ENCODE measurements at places on chromosomes 3 and 15.

- no peak for DNase-seq
Measured at GRCh38 chr3:171204942-171205341, 178.4 kb upstream of the SLC2A2 start.

DNA sequence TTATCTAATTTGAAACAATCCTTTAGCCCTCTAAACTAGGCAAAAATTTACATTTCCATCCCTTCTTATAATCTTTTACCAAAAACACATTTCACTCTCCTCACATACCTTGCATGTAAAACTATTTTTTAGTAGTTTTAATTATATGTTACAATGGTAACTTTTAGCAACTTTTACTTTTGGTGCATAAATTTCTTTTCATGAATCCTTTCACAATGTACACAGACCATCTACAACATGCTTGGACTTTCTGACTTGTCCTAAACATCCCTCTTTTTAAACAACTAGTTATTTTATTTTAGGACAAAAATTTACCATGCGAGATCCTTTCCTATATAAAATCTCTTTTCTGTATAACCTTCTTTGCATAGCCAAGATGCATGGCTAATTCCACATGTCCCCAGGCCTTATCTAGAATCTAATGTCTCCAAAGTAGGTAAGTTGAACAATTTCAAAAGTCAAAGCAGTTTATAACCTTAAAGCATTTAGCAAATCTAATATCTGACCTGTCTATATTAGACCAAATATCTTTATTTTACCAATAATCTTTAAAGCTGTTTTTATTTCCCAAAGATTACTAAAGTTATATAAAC, 14.4 kb upstream of the ALDH1L1 start:
- DNase-seq = no peak

DNA sequence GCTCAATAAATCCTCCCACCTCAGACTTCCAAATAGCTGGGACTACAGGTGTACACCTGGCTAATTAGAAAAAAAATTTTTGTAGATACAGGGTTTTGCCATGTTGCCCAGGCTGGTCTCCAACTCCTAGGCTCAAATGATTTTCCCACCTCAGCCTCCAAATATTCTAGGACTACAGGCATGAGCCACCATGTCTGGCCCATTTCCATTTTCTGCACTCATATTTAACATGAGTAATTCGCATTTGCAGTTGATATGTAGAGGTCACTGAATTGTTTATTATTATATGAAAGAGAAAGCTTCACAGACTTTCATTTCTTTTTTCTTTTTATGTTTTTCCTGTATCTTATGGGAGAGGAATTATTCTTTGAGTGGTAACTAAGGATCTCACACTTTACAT, 492.7 kb downstream of the CNTN3 start:
- DNase-seq = no peak

- no peak for DNase-seq
Measured at GRCh38 chr3:155912579-155913190, 42.2 kb downstream of the GMPS start.

GRCh38 chr3:78919021-78919755, 848.6 kb downstream of the ROBO1 start:
- peak; percentile 52 for DNase-seq

- DNase-seq = no peak
Measured at GRCh38 chr3:17554078-17554477, 188.4 kb downstream of the TBC1D5 start.

DNA sequence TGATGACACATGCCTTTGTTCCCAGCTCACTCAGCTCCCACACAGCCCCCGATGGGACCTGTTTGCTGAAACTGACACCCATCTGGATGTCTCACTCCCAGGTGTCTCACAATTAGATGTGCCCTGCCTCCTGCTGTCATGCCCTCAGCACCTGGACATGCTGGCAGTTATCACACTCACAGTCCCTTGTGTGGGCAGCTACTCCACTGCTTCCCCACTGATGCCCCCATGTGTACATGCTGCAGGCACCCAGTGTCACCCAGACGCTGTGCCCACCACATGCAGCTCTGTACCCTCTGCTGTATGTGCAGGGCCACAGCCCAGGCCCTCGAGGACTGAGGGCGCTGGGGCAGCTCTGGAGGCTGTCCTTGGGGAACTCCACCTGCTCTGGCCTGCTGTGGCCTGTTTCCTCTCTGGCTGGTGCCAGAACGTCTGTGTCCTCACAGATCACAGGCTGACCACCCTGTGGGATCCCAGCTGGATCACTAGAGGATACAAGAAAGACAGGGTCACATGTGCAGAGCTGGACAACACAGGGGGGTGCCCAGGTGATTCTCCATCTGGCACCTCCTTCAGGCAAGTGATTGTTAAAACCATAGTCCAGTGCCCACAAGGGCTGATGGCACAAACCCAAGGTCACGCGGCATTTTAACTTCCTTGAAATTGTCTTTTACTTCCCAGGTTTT, 14.0 kb downstream of the C3orf22 start:
- DNase-seq = no peak

DNA sequence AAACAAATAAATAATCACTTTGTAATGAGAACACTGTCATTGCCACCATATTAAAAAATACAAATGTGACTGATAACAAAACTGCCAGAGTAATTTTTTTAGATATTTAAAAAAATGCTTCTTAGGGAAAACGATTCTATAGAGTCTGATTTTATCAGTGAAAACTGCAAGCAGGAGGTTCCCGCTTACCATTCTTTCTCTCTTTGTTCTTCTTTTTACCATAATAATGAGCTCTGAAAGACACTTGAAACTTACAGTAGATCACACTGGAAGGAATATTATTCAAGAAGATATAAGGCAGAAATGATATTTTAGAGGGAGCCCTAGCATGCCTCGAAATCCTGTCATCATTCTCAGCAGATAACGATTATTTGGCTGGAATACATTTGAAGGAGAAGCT, 701.3 kb downstream of the ROBO1 start:
- no peak for DNase-seq

GRCh38 chr15:36784098-36784670, 204.8 kb downstream of the CDIN1 start:
- DNase-seq = no peak

- no peak for DNase-seq
Measured at GRCh38 chr3:64110071-64110470, 86.8 kb upstream of the PSMD6 start.

DNA sequence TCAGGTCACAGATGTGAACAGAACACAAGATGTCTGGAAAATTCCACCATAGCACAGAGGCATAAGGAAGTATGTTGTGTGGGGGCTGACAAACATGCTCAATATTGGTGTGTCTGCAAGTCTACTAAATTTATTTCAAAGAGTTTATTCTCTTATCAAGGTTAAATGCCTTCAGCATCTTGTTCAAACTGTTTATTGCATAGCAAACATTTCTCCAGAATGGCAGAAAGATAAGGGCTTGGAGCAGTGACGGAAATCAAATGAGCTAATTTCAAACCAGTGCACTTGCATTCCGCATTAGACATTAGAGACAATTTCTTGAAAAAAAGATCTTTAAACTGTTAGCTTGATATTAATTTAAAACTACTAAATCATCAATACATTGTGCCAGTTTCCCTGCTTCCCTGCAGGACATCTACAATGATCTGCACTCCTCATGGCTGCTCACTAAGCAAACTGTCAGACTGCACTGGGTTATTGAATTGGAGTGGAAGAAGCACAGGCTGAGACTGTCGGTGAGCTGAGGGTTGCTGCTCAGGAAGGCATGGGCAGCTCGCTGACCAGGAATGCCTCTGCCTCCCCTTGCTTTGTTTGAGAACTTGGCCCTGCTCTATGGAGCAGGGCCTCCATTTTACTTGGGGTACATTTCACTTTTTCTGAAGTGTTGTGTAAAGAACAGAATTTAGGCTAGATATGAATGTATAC, 89.4 kb downstream of the KCNAB1 start:
- DNase-seq = no peak

DNA sequence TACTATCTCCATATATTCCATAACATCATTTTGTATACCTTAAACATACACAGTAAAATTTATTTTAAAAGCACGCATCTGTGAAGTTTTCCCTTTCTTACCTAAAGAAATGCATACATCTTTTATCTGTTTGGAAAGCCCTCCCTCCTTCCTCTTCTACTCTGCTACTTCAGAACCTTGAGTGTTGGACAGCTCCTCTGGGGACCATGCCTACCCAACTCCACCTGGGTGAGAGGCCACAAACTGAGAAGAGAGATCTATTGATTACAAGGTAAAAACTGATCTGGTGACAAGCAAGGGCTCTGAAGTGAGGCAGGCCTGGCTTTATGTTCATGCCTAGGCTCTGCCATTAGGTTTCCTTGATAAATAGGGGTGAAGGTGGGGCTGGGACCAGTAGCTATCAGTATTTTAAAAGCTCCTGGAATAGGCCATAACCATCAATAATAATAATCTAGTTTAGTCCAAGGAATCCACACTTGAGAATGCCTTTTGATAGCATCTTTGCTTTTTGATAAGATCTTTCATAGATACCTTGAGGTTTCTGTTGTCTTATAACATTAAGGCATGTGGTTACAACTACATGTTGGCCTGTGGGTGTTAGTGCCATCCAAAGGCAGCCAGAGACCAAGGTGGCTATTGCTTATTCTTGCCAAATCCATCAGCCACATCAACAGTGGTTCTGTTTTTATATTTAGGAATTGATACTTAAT, 148.8 kb downstream of the KCNMB2 start:
- DNase-seq = no peak

GRCh38 chr3:101095693-101096430, 102.6 kb upstream of the ABI3BP start:
- DNase-seq = no peak

DNA sequence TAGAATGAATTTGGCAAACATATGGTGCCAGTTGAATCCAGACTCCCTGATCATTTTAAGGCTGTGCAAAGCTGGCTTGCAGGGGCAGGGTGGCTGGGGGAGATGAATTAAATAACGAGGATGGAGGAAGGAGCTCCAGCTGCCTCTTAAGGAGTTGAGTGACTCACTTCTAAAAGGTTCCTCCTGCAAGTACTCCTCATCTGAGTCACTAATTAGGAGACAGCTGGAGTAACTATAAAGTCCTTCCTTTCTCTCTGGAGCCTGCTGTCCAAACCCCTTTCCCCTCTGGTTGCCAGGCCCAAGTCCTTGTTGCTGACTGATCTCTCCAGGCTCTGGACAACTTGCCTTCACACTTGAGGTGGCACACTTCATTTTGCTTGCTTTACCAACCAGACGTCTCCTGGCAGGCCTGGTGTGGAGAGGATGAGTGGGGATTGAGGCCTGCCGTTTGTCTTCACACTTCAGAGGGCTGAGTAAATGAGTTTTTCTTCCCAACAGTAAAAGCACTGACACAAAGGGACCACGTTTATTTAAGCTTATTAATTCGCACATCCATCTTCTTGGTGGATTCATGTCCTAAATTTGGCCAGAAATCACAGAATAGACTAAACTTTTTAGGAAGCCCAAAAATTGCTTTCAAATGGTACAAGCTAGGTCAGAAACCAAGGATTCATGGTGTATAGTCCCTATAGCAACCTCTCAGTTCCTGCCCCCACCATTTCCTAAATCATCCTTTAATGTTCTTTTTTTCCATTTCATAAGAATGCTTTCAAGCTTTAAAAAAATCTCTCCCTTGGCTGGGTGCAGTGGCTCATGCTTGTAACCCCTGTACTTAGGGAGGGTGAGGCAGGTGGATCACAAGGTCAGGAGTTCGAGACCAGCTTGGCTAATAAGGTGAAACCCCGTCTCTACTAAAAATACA, 90.5 kb upstream of the MYRIP start:
- DNase-seq = peak; percentile 15

GRCh38 chr3:105277656-105278055, 89.1 kb upstream of the ALCAM start:
- DNase-seq = no peak

- no peak for DNase-seq
Measured at GRCh38 chr3:195207731-195208130, 63.2 kb downstream of the XXYLT1 start.

DNA sequence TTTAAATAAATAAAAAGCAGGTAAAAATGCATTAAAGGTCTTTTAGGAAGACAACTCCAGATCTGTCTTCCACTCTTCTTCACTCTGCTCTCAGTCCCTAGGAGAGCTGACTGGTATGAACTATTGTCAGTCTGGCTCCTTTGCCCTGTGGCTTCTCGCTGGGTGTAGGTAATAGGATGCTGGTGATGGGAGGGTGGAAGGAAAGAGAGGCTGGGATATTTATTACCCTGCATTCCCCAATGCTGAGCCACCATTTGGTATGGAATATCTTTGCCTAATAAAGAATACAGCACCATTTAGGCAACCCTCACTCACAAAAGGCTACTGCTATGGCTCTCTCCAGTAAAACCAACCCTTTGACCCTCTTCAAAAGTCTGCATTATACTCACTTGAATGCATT, 326.9 kb downstream of the CNTN3 start:
- no peak for DNase-seq

DNA sequence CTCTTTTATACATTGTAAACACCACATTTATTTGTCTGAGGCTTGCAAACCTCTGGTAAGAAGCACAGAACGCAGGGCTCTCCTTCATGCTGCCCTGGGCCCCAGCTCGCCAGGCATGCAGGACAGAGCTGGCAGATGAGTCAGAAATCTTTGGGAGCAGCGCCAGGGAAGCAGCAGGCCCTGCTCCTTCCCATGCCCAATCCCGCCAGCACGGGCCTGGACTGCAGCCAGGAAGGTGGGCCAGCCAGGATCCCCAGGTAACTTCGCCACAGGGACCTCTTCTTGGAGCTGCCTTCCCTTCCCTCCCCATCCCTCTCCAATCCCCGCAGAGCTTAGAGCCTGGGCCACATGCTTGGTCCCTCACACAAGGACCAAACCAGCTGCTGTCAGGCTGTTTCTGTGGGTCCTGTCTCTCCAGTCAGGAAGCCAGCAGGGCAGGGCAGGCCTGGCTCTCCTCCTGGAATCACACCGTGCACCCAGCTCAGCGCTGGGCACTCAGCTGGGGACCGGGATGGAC, 8.8 kb downstream of the STOML1 start:
- no peak for DNase-seq

GRCh38 chr15:82051664-82052063, 5.8 kb upstream of the MEX3B start:
- DNase-seq = no peak

GRCh38 chr3:14424711-14425580, 22.5 kb downstream of the SLC6A6 start:
- no peak for DNase-seq

DNA sequence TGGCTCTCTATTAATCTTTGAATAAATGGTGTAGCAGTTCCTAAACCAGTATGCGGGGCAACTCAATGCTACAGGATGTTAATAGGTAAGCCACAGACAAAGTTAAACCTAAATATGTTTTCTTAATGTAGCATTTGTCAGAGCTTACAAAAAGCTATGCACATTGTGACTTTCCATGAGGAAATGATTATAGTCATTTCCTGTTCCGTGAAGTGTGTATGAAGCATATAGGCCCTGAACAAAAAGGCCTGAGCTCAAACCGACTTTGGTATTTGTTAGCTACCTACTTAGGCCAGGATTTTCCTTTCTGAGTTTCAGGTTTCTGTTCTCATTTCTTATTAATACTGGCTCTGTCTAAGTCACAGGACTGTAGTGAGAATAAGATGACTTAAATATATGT, 14.2 kb downstream of the ZNF80 start:
- no peak for DNase-seq

- peak; percentile 54 for DNase-seq
Measured at GRCh38 chr3:12708584-12709192, 44.8 kb upstream of the RAF1 start.

GRCh38 chr3:122421101-122421500, 5.2 kb upstream of the WDR5B start:
- DNase-seq = no peak

- DNase-seq = no peak
Measured at GRCh38 chr3:14141144-14141543, 16.3 kb downstream of the TMEM43 start.

Data from AG09319 (cell line).